ENCODE measurements at places on chromosomes 7 and 10. TPM values are rescaled to one million over a fixed set of nuclear protein-coding genes. Genes with fewer than 3 reads are reported as not detected.

DNA sequence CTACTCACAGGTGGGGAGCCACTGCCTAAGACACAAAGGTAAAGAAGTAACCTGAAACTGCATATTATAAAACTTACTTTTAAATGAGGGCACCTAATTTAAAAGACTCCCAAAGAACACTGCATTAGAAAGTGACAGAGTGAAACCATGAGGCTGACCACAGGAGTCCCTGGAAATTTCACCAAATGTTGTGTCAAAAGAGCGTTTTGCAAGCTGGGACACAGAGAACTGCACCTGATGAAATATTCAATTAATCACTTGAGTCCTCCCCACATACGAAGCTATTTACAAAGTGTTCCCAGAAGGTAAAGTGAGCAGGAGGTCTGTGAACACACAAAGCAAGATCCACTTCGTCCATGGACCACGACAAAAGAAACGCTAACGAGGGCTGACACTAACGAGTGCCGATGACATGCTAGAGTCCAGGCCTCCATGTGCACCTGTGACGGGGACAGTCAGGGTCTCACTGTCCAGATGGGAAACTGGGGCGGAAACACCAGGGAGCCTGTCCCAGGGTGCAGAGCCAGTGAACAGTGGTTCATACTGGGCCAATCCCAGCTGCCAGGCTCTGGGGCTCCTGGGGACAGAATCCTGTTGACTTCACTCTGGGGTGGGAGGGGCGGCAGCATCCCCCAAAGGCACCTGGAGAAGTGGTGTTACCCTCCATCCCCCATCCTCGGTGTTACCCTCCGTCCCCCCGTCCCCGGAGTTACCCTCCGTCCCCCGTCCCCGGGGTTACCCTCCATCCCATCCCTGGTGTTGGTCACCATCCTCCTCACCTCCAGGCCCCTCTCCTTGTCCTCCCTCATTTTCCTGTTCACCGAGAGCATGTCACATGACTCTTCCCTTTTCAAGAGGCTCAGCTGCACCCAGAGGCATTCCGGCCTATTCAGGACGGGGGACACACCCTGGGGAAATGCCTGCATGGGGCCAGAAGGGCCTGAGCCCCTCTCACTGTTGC is 63.4 kb downstream of the DIP2C start:
- peaks cover 5% of the 10 kb centered on the region for H3K4me1 ChIP-seq
- H3K36me3 ChIP-seq: no peaks in the 10 kb centered on the region
- DNase-seq: no peak
- no peak overlapping the region for H3K4me3 ChIP-seq
- H3K27me3 ChIP-seq: peaks cover 14% of the 10 kb centered on the region
- no peak overlapping the region for H3K27ac ChIP-seq

DNA sequence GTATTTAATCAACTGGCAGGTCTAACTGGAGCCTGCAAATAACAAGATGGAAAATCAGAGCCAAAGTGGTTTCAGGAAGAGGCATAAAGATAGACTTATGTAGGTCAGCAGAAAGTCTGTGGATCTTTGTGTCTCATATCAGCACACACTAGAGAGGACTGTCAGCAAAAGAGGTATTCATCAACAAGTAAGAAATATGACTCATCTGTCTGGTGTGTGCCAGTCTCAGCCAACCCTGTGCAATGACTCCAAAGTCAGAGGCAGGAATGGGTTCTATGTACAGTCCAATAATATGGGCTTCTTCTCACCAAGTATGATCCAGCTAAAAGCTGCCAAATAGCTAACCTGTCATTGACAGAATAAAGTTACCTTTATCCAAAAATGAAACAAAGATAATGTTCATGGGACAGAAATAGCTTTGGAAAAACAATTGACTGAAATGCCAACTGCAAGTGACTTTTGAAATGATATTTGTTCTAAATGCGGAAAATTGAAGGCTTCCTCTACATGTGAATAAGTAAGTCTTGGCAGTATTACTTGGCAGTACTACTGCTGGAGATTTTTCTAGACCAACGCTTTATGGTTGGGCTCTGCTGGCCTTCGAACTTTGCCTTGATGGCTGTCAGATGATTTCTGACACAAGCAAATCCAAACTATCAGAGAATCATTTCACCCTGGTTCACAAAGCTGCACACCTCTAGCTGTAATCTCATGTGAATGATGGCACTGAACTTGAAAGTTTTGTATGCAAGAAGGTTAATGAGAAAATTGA is 272.3 kb upstream of the SEMA3C start:
- DNase-seq: no peak
- H3K4me1 ChIP-seq: no peaks in the 10 kb centered on the region
- no peaks in the 10 kb centered on the region for H3K36me3 ChIP-seq
- no peak overlapping the region for H3K27ac ChIP-seq
- no peaks in the 10 kb centered on the region for H3K27me3 ChIP-seq
- H3K4me3 ChIP-seq: no peak overlapping the region

GRCh38 chr10:107966826-107967225 is 802.3 kb upstream of the SORCS1 start:
- H3K4me3 ChIP-seq: no peak overlapping the region
- H3K36me3 ChIP-seq: no peaks in the 10 kb centered on the region
- no peak overlapping the region for H3K27ac ChIP-seq

- H3K4me3 ChIP-seq: no peak overlapping the region
- H3K27ac ChIP-seq: no peak overlapping the region
- no peaks in the 10 kb centered on the region for H3K4me1 ChIP-seq
- H3K36me3 ChIP-seq: no peaks in the 10 kb centered on the region
- H3K27me3 ChIP-seq: no peaks in the 10 kb centered on the region
Observed at GRCh38 chr7:72170475-72170874, 241.7 kb downstream of the CALN1 start.

DNA sequence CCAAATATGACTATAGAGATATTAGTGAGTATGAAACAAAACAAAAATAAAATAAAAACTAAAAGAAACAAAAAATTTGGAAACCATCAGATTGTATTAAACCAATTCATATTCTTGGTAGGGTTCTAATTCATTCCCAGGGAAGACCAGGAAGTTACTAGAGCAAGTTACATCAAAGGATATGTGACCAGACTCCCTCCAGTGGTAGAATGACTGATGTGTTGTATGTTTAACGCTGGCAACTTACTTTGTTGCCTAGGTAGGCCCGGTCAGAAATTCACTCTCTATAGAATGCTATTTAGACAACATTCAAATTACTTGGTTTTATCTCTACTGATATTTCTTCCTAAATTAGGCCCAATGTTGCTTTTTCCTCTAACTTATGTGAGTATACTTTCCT is 5.2 kb downstream of the PHYHIPL start:
- H3K36me3 ChIP-seq: peaks cover 2% of the 10 kb centered on the region
- H3K27ac ChIP-seq: no peak overlapping the region
- no peak for DNase-seq
- H3K27me3 ChIP-seq: peaks cover 11% of the 10 kb centered on the region
- H3K4me1 ChIP-seq: peaks cover 3% of the 10 kb centered on the region

- H3K4me1 ChIP-seq: peaks cover 6% of the 10 kb centered on the region
- H3K27me3 ChIP-seq: peaks cover 44% of the 10 kb centered on the region
- no peak overlapping the region for H3K4me3 ChIP-seq
- no peak for DNase-seq
Observed at GRCh38 chr10:113219446-113219845, 269.4 kb downstream of the TCF7L2 start.

GRCh38 chr10:22317771-22318565 is 1.8 kb downstream of the COMMD3 start:
- no peak for DNase-seq
- peaks cover 51% of the 10 kb centered on the region for H3K4me1 ChIP-seq
- H3K36me3 ChIP-seq: peaks cover 20% of the 10 kb centered on the region
- peak overlapping the region; percentile 58 for H3K4me3 ChIP-seq
- peak overlapping the region; percentile 95 for H3K27ac ChIP-seq

DNA sequence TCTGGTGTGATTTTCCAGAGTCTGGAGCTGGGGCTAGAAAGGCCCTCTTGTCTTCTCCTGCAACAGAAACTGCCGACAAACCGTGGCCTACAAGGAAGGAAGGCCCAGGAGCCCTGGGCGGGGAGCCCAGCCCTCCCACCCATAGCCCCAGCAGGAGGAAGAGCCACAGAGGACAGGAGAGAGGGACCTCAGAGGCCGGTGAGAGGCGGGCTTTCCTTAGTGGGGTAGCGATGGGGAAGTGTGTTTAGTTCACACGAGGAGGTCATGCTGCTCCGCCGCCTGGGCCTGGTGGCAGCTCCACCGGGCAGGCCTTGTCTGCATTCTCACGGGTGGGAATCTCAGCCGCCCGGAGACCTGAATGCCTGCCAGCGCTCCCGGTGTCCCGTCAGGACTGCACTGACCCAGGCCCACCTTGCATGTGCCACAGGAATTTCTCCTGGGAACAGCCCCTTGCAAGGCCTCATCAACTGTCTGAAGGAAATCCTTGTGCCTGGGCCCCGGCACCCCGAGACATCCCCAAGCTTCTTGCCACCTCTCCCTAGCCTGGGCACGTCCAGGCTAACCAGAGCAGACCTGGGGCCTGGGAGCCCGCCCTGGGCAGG is 50.9 kb downstream of the ZNF467 start:
- H3K36me3 ChIP-seq: peaks cover 3% of the 10 kb centered on the region
- no peaks in the 10 kb centered on the region for H3K27me3 ChIP-seq
- no peak for DNase-seq
- H3K27ac ChIP-seq: no peak overlapping the region
- H3K4me1 ChIP-seq: no peaks in the 10 kb centered on the region

GRCh38 chr10:6200440-6200733 is 2.3 kb upstream of the PFKFB3 start:
- peaks cover 21% of the 10 kb centered on the region for H3K36me3 ChIP-seq
- peak overlapping the region; percentile 76 for H3K4me3 ChIP-seq
- peak overlapping the region; percentile 85 for H3K27ac ChIP-seq
- no peaks in the 10 kb centered on the region for H3K27me3 ChIP-seq
- DNase-seq: no peak

- DNase-seq: no peak
- H3K4me3 ChIP-seq: no peak within 1 kb of the TSS
- H3K4me1 ChIP-seq: no peaks in the 10 kb centered on the region
- H3K27ac ChIP-seq: no peak within 1 kb of the TSS
- H3K36me3 ChIP-seq: no peaks in the 10 kb centered on the region
Observed at GRCh38 chr7:83648464-83649241, at the start of gene SEMA3E. SEMA3E (minus strand) TSS chr7:83649139.

The GIMAP5 gene
- 111 TPM for total RNA-seq

The SRRM3 gene
- total RNA-seq: not detected

The PRSS37 gene
- not detected for total RNA-seq

The SPDYE9 gene
- total RNA-seq: not detected

The FAM237B gene
- total RNA-seq: not detected

The WASL gene
- 6.2 TPM for total RNA-seq

The VWDE gene
- 3.5 TPM for total RNA-seq

The WEE2 gene
- not detected for total RNA-seq

The TNPO3 gene
- total RNA-seq: 44.3 TPM

The SFRP5 gene
- total RNA-seq: not detected

The PDE6C gene
- total RNA-seq: not detected

The ZNF467 gene
- total RNA-seq: 0.32 TPM

The DPP6 gene
- total RNA-seq: not detected
